ENCODE measurements at places on chromosomes 12 and 14. TPM values are rescaled to one million over a fixed set of nuclear protein-coding genes. Genes with fewer than 3 reads are reported as not detected.

The PTGR2 gene
- total RNA-seq, result 4.4 TPM

The CGRRF1 gene
- 10.4 TPM for total RNA-seq

The P2RX2 gene
- not detected for total RNA-seq

The ADCY4 gene
- 5.3 TPM for total RNA-seq

The OR4E2 gene
- total RNA-seq, result not detected

The GALNT4 gene
- 15.6 TPM for total RNA-seq

The PMEL gene
- 0.28 TPM for total RNA-seq

The PRR4 gene
- 0.37 TPM for total RNA-seq

The CEBPE gene
- not detected for total RNA-seq

The FBXL14 gene
- total RNA-seq, result 7.1 TPM

The TSPAN8 gene
- total RNA-seq, result 0.43 TPM

The RAN gene
- total RNA-seq, result 460 TPM

The STAC3 gene
- total RNA-seq, result 0.14 TPM

The CLEC4D gene
- not detected for total RNA-seq

The KCNH3 gene
- total RNA-seq, result 0.09 TPM

The NANOG gene
- not detected for total RNA-seq

The AKAP3 gene
- total RNA-seq, result 1.5 TPM

The GPRC5D gene
- not detected for total RNA-seq

The KCNMB4 gene
- 1.8 TPM for total RNA-seq

The HRK gene
- not detected for total RNA-seq

The PRPF40B gene
- total RNA-seq, result 8.2 TPM

The SOX5 gene
- total RNA-seq, result 6.1 TPM

The ALG10B gene
- total RNA-seq, result 1.4 TPM

The TPH2 gene
- not detected for total RNA-seq

The PPFIA2 gene
- 2.2 TPM for total RNA-seq

The GPR137C gene
- total RNA-seq, result 0.14 TPM

The PKP2 gene
- 0.55 TPM for total RNA-seq

The PTPN21 gene
- total RNA-seq, result 5.1 TPM

The HCAR1 gene
- total RNA-seq, result 0.09 TPM

The PDE6H gene
- not detected for total RNA-seq

The HOXC13 gene
- not detected for total RNA-seq

The IKZF4 gene
- total RNA-seq, result 0.57 TPM

The AREL1 gene
- 24.4 TPM for total RNA-seq

The KNTC1 gene
- total RNA-seq, result 7.4 TPM

The TBX3 gene
- 22.0 TPM for total RNA-seq

The TPPP2 gene
- total RNA-seq, result not detected

The SLC6A15 gene
- total RNA-seq, result 17.6 TPM

The RPS6KL1 gene
- 0.46 TPM for total RNA-seq

The FGF6 gene
- not detected for total RNA-seq

The PPP4R3A gene
- 53.4 TPM for total RNA-seq

The C12orf54 gene
- total RNA-seq, result not detected

The OR4Q2 gene
- not detected for total RNA-seq

The GSKIP gene
- total RNA-seq, result 25.6 TPM

The TAS2R46 gene
- total RNA-seq, result 1.8 TPM

The OLR1 gene
- total RNA-seq, result 3.1 TPM

The RTN1 gene
- 1.6 TPM for total RNA-seq

The CCDC196 gene
- not detected for total RNA-seq

The RGS6 gene
- not detected for total RNA-seq

The SYT1 gene
- total RNA-seq, result 2.0 TPM

The ARHGEF25 gene
- total RNA-seq, result 22.3 TPM

The IL23A gene
- not detected for total RNA-seq

The KCNH5 gene
- 0.09 TPM for total RNA-seq

The BDKRB2 gene
- total RNA-seq, result 38.6 TPM

The IGF1 gene
- 11.7 TPM for total RNA-seq

The BEST3 gene
- total RNA-seq, result not detected

The GALNT9 gene
- total RNA-seq, result 0.14 TPM

The PPP1R1A gene
- not detected for total RNA-seq

The PLEKHH1 gene
- 0.14 TPM for total RNA-seq

The SERPINA12 gene
- not detected for total RNA-seq

Measured in smooth muscle cell of bladder (primary cell).